GM23338 (cell line): ENCODE measurements at places on chromosomes 12 and 14.

DNA sequence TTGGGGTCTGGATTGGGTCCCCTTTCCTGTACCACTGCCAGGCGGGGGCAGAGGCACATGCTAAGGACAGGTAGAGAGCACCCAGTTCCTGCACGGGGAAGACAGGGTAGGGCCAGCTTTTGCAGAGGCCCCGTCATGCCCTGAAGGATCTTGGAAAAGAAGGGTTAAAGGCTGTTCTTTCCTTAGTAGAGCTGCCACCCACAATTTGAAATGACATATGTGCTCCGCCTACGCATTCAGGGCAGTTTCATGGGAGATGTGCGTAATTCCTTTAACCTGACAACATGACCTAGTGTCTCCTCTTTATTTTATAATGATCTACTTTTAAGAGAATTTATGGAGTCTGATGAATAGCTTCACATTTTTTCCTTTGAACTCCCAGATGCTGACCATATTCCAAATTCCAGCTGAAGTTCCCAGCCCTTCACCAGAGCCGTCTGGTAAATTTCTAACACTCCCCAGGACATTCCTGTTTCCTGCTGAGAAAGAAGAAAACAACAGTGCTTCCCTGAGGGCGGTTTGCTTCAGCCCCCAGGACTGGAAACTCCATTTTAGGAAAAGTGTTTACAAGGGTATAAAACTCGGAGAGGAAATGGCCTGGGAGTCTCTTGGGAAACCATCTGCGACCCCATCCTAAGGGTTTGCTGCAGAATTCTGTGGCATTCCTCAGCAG lies 58.9 kb upstream of the PLEKHG3 start:
- DNase-seq: peak; percentile 97

- no peak for DNase-seq
Observed at GRCh38 chr12:52059582-52060497, 8.6 kb downstream of the NR4A1 start.

DNA sequence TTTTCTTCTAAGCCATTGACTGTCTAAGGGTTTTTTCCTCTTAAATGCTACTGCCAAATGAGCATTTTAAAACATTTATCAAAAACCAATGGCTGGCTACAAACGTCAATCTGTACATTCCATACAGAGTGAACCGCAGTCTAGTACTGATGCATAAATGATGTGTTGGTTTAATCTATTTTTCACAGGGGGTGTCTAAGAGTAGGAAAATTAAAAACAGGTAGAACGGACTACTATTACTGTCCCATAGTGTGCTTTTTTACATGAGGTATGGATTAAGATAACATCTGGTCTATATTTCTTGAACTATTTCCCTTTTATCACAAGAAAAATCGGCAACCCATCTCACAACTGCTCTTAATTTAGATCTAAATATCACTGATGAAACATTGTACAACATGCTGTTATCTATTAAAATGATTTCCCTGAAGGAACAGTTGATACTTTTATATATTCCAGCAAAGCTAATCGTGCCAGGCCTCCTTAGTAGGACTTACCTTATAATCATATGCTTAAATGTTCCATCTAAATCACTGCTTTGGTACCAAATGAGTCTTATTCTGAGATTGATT lies 172.9 kb upstream of the CDKN3 start:
- no peak for DNase-seq

- no peak for DNase-seq
Observed at GRCh38 chr14:93744176-93744575, 44.1 kb downstream of the PRIMA1 start.

DNA sequence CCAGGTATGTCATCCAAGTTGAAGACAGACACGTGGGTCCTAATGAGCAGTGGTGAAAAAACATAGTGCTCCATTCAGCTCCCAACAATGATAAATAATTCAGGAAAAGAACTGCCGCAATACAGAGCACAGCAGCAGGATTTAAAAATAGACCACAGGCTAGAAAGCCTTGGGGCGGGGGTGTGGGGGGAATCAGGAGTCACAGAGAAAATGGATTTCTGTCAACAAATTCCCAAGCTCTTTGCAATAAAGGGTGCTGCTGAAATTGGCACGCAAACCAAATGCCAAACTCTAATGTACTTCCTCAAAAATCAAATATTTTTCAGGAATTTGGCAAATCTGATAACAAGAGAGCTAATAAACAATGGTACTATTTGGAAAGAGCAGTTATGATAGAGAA lies 58.6 kb downstream of the R3HDM2 start:
- no peak for DNase-seq

- DNase-seq: no peak
Observed at GRCh38 chr12:107490010-107490409, 195.6 kb upstream of the PWP1 start.

DNA sequence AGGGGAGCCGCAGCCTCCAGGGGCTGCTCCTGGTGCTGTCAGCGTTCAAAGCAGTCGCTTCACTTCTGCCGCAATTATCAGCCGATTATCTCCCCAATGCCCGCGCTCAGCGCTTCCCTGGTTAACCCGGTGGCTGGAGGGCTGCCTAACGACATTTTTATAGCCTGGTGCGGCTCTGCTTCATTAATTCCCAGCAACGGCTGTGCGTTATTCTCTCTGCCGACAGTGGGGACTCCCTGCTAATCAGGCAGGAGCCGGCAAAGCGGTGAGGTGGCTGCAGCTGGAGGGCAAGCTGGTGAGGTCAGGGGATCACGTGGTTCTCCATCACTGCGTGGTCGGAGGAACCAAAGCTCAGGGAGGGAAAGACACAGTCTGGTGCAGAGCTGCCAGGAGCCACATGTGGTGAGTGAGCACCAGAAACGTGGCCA lies 62.9 kb downstream of the GLRX5 start:
- peak; percentile 70 for DNase-seq

GRCh38 chr12:12072064-12072760 lies 1.5 kb downstream of the BCL2L14 start:
- DNase-seq: no peak

DNA sequence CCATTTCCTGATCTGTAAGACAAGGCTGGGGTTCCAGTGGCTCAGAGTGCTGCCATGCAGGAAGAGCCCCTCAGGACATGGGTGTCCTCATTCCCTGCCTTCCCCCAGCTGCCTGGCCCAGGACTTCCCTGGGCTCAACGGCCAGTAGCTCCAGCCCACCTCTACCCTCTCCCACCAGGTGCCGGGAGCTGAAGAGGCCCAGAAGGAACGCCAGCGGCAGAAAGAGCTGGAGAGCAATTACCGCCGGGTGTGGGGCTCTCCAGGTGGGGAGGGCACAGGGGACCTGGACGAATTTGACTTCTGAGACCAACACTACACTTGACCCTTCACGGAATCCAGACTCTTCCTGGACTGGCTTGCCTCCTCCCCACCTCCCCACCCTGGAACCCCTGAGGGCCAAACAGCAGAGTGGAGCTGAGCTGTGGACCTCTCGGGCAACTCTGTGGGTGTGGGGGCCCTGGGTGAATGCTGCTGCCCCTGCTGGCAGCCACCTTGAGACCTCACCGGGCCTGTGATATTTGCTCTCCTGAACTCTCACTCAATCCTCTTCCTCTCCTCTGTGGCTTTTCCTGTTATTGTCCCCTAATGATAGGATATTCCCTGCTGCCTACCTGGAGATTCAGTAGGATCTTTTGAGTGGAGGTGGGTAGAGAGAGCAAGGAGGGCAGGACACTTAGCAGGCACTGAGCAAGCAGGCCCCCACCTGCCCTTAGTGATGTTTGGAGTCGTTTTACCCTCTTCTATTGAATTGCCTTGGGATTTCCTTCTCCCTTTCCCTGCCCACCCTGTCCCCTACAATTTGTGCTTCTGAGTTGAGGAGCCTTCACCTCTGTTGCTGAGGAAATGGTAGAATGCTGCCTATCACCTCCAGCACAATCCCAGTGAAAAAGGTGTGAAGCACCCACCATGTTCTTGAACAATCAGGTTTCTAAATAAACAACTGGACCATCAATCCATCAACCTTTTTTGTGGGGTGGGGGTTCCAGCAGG lies 17.6 kb downstream of the AGAP2 start:
- no peak for DNase-seq

- DNase-seq: no peak
Observed at GRCh38 chr14:54133896-54134295, 177.3 kb upstream of the BMP4 start.

GRCh38 chr12:48868451-48868850 lies 2.8 kb upstream of the RND1 start:
- DNase-seq: no peak

- DNase-seq: peak; percentile 56
Observed at GRCh38 chr14:52694761-52695480, 437 bp downstream of the ERO1A start.

GRCh38 chr12:51972849-51973273 lies 21.4 kb downstream of the ACVR1B start:
- no peak for DNase-seq

- no peak for DNase-seq
Observed at GRCh38 chr14:23148591-23149249, 29.7 kb upstream of the CEBPE start.

- DNase-seq: no peak
Observed at GRCh38 chr14:105041841-105042765, 21.2 kb upstream of the CDCA4 start.

DNA sequence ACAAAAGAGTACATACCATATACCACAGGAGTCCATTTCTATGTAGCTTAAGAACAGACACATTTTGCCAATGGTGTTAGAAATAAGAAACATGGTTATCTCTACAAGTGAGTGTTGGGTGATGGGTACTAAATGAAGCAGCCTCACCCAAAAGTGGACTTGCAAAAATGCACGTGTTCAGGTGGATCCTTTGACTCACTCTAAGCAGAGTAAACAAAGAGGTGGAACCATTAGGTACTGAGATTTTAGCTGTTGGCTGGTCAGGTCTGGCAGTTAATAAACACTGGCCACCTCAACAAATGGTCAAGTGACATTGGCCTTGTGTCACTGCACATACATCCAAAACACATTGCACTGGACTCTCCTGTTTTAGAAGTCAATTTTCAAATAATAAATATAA lies 27.6 kb downstream of the EVL start:
- DNase-seq: no peak

DNA sequence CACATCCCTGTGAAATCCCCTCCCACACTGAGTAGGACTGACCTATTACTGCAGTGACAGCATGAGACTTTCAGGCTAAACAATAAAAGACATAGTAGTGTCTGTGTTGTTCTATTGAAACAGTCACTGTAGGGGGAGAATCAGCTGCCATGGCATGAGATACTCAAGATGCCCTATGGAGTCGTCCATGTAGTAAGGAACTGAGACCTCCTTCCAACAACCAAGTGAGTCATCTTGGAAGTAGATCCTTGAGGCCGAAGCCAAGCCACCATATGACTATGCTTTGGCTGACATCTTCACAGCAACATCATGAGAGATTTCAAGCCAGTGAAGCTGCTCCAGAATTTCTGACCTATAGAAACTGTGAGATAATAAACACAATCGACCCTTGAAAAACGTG lies 12.1 kb upstream of the LRP6 start:
- no peak for DNase-seq

- DNase-seq: no peak
Observed at GRCh38 chr12:76144245-76144549, 59.7 kb upstream of the NAP1L1 start.

- no peak for DNase-seq
Observed at GRCh38 chr14:94027566-94028449, 1.7 kb downstream of the OTUB2 start.

GRCh38 chr12:108666401-108666881 lies 32.7 kb upstream of the SELPLG start:
- no peak for DNase-seq

- DNase-seq: peak; percentile 15
Observed at GRCh38 chr14:78644824-78645559, 474.8 kb downstream of the NRXN3 start.

- no peak for DNase-seq
Observed at GRCh38 chr14:64632056-64632455, 72.2 kb upstream of the PLEKHG3 start.

- DNase-seq: no peak
Observed at GRCh38 chr14:76088771-76089571, 62.8 kb upstream of the GPATCH2L start.

- DNase-seq: no peak
Observed at GRCh38 chr12:27161458-27162228, 79.3 kb upstream of the C12orf71 start.

- peak; percentile 76 for DNase-seq
Observed at GRCh38 chr14:50666772-50667683, 1.1 kb downstream of the SAV1 start.

- DNase-seq: no peak
Observed at GRCh38 chr12:19273482-19274330, 144.2 kb downstream of the PLEKHA5 start.

- DNase-seq: peak; percentile 58
Observed at GRCh38 chr14:19878029-19878642, 3.2 kb downstream of the OR4K2 start.

- no peak for DNase-seq
Observed at GRCh38 chr14:55578511-55578910, 1.5 kb upstream of the KTN1 start.

GRCh38 chr14:21913759-21914158 lies 240.1 kb upstream of the OR4E1 start:
- DNase-seq: peak; percentile 97

GRCh38 chr14:100330388-100330931 lies 7.3 kb downstream of the SLC25A47 start:
- no peak for DNase-seq

- no peak for DNase-seq
Observed at GRCh38 chr14:31568161-31568560, 7.0 kb downstream of the NUBPL start.

DNA sequence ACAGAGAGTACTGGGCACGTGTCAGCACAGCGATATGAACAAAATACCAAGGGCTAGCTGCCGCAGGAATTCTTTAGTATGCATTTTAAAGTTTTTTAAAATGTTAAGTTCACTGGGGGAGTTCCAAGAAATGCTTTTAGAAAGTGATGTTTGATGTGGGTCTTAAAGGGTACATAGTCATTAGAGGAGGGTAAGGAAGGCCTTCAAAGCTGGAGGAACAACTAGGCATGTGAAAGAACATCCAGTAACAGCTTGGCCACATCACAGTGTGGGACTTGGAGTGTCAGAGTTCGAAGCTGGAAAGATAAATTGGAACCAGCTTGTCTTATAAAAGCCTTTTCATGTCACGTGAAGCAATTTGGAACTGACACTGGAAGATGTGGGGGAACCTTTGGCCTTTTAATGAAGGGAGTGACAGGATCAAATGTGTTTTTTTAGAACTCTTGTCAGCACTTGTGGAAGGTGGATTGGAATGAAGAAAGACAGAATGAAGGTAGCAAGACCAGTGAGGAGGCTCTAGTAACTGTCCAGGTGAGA lies 57.7 kb downstream of the WDR20 start:
- no peak for DNase-seq

DNA sequence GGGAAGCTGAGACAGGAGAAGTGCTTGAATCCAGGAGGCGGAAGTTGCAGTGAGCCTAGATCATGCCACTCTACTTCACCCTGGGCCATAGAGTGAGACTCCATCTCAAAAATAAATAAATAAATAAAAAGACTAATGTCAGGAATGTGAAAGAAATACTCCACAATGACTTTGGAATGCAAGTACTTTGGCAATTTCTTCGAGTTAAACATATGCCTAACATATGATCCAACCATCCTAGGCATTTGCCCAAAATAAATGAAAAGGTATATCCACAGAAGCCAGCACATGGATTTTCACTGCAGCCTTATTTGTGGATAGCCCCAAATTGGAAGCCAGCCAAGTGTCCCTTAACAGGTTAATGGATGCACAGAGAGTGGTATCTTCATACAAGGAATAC lies 357.9 kb upstream of the TMEM132C start:
- DNase-seq: no peak

GRCh38 chr12:118870551-118870950 lies 110.8 kb upstream of the SRRM4 start:
- DNase-seq: no peak

- no peak for DNase-seq
Observed at GRCh38 chr12:22190-22529, 44.4 kb upstream of the IQSEC3 start.

- DNase-seq: peak; percentile 20
Observed at GRCh38 chr14:56703947-56704346, 106.3 kb downstream of the OTX2 start.
